Mesothelial cell of epicardium (in vitro differentiated cells): ENCODE measurements at places on chromosomes 6 and 20.

DNA sequence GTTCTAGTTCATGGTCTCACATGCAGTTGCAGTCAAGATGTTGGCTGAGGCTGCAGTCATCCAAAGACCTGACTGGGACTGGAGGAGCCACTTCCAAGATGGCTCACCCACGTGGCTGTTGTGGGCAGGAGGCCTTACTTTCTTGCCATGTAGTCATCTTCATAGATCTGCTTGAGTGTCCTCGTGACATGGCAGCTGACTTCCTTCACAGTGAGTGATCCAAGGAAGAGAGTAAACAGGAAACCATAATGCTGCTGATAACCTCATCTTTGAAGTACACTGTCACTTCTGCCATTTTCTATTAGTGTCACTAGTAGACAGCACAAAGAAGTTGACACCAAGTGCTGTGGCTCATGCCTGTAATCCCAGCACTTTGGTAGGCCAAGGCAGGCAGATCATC lies 40.1 kb upstream of the AKIRIN2 start:
- no peaks in the 10 kb centered on the region for H3K27me3 ChIP-seq
- H3K27ac ChIP-seq, result no peak overlapping the region
- H3K4me3 ChIP-seq, result no peak overlapping the region
- DNase-seq, result no peak

DNA sequence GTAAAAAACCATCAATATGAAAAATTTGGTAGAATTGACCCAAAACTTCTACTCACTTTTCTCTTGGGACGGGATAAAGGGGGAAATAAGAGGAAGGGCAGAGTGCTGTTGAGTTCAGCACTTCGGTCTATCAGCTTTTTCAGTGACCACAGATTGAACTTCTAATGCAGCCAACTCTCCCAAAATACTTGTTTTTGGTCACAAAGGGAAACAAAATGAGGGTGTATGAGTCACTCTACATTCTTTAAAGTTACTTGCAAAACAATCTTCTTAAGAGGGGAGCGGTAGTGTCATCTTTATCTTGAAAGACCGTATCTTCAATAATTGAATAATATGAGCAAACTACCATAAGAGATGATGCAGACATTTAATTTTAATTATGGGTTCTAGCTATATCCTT lies 661.3 kb downstream of the CD109 start:
- no peaks in the 10 kb centered on the region for H3K27me3 ChIP-seq
- H3K27ac ChIP-seq, result no peak overlapping the region
- H3K4me1 ChIP-seq, result no peaks in the 10 kb centered on the region
- H3K36me3 ChIP-seq, result no peaks in the 10 kb centered on the region

DNA sequence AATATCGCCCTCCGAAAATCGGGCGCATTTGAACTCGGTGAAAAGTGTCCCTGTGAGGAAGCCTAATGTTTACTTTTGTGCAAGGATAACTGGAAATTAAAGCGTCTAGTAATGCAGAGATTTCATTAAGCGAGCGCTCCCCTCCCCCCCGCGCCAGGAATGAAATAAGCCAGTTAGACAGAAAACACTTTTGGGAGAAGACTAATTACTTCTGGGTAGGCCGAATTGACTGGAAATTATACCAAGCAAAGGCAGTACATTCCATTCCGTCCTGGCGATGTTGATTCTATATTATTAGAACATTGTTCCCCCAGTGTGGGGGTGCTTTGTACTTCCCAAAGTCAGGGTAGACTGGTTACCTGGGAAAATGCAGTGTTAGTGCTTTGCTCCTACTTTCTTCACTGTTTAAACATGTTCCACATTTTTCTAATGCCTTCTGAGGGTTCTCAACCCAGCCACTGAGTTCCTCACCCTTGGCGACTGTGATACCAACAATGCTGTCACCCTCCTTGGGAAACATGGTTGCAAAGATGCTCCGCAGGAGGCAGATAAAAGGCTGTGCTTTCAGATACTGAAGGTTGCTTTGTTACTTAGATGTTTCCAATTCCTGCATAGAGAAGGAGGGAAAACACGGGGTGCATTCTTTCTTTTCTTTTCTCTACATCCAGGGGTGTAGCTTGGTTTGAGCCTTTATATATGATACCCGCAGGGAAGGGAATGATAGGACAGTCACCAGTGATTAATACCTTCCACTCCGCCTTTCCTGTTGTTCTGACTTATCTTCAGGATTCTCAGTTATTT lies 2.6 kb downstream of the GJA1 start:
- H3K4me1 ChIP-seq, result peaks cover 39% of the 10 kb centered on the region
- peak overlapping the region; percentile 94 for H3K27ac ChIP-seq
- H3K36me3 ChIP-seq, result no peaks in the 10 kb centered on the region

- H3K4me1 ChIP-seq, result peaks cover 48% of the 10 kb centered on the region
- peak overlapping the region; percentile 85 for H3K27ac ChIP-seq
- H3K4me3 ChIP-seq, result no peak overlapping the region
- DNase-seq, result no peak
- no peaks in the 10 kb centered on the region for H3K36me3 ChIP-seq
- H3K27me3 ChIP-seq, result no peaks in the 10 kb centered on the region
Measured at GRCh38 chr20:50713657-50714101, 17.7 kb upstream of the PARD6B start.

DNA sequence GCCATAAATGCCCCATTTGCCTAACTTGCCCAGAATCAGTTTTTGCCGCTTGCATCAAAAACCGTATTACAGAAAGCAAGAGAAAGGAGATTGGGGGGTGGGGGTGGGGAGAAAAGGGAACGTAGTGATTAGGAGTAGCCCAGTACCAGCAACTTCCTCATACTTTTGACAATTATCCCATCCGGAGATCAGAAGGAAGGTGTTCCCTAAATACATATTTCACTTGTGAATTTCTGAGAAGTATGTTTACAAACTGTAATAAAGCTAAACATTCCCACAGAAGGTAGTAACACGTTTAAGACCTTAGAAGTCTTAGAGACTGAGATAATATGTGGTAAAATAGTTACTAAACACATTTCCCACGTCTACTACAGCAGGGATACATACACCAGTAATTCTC lies 14.5 kb downstream of the PREP start:
- H3K36me3 ChIP-seq, result peaks cover 17% of the 10 kb centered on the region
- no peak overlapping the region for H3K4me3 ChIP-seq
- no peaks in the 10 kb centered on the region for H3K4me1 ChIP-seq
- peak overlapping the region; percentile 66 for H3K27ac ChIP-seq
- DNase-seq, result no peak

DNA sequence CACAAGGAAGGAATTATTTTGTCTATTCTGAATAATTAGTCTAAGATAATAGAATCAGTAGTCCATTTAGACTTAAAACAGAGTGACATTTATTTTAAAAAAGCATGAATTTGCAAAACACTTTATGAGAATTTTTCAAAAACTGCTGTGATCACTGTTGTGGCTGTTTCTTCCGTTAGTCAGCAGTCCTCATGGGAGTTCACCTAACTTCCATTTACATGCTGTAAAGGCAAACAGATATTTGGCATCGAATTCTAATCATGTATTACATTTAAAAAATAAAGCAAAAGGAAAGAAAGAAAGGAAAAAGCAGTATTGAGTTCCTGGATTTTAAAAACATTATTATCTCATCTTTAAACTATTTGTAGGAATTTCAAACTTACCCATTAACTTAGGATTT lies 111.8 kb downstream of the MTHFD1L start:
- peak overlapping the region; percentile 17 for H3K27ac ChIP-seq
- no peaks in the 10 kb centered on the region for H3K27me3 ChIP-seq
- H3K4me1 ChIP-seq, result peaks cover 36% of the 10 kb centered on the region
- no peak overlapping the region for H3K4me3 ChIP-seq
- no peak for DNase-seq

DNA sequence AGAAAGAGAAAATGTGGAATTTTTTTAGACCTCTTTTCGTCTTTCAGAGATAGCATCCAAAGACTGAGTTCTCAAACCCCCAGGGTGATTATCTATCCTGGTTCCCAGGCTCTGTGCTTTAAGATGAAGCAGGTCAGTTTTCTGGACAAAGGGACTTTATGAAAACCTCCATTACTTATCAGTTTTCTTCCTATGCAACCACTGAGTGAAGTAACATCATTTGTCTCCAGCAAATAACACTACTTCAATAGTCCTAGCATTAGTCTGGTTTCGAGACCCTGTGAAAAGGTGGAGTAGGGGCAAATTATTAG lies 18.3 kb upstream of the HLA-DRB1 start:
- no peaks in the 10 kb centered on the region for H3K4me1 ChIP-seq
- H3K36me3 ChIP-seq, result no peaks in the 10 kb centered on the region
- no peak for DNase-seq
- H3K4me3 ChIP-seq, result no peak overlapping the region
- no peaks in the 10 kb centered on the region for H3K27me3 ChIP-seq

GRCh38 chr6:44868335-44868668 lies 459.8 kb upstream of the RUNX2 start:
- H3K4me1 ChIP-seq, result no peaks in the 10 kb centered on the region
- H3K27me3 ChIP-seq, result no peaks in the 10 kb centered on the region
- no peak overlapping the region for H3K4me3 ChIP-seq

DNA sequence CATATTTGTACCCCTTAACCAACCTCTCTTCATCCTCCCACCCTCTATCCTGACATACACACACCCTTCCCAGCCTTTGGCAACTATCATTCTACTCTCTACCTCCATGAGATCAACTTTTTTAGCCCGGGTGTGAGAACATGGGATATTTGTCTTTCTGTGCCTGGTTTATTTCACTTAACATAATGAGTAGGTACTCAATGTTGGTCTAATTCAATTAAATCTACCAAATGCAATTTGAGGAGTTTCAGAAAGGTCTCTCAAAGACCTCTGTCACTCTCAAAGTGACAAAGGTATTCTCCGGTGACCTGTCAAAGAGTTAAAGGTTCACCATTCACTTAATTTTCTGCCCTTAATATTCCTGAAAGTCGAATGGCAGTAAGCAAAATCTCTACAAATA lies 87.7 kb downstream of the ME1 start:
- no peaks in the 10 kb centered on the region for H3K27me3 ChIP-seq
- no peak overlapping the region for H3K27ac ChIP-seq
- peaks cover 12% of the 10 kb centered on the region for H3K36me3 ChIP-seq
- DNase-seq, result no peak

- no peaks in the 10 kb centered on the region for H3K36me3 ChIP-seq
- H3K27ac ChIP-seq, result no peak overlapping the region
- peaks cover 94% of the 10 kb centered on the region for H3K27me3 ChIP-seq
Measured at GRCh38 chr20:33232486-33233072, 3.2 kb upstream of the BPIFA1 start.

GRCh38 chr20:11362450-11362849 lies 555.2 kb upstream of the BTBD3 start:
- no peak overlapping the region for H3K4me3 ChIP-seq
- no peak for DNase-seq
- no peaks in the 10 kb centered on the region for H3K27me3 ChIP-seq
- H3K27ac ChIP-seq, result no peak overlapping the region

DNA sequence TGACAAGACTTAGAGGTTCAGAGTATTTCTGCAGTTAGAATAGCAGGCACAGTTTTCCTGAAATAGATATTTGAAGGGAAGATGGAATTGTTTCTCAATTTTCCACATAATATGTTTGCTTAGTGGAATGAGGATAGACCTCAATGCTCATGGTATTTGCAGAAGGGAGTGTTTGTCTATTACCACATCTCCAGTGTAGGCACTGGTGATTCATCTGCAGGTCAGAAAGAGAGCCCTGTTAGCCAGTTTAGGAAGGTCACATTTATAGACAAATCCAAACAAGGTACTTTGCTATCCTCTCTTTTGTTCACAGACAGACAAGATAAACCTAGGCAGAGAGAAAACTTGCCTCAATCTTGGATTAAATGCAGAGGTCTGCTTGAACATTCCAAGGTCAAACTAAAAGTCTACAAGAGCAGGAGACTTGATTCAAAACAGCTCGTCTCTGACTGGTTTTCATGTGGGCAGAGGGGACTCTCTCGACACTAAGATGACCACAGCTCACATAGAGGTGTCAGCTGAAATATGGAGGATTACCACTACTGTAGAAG lies 22.8 kb downstream of the ISM1 start:
- peaks cover 3% of the 10 kb centered on the region for H3K27me3 ChIP-seq
- H3K4me3 ChIP-seq, result no peak overlapping the region
- no peaks in the 10 kb centered on the region for H3K36me3 ChIP-seq
- DNase-seq, result no peak
- H3K4me1 ChIP-seq, result no peaks in the 10 kb centered on the region

DNA sequence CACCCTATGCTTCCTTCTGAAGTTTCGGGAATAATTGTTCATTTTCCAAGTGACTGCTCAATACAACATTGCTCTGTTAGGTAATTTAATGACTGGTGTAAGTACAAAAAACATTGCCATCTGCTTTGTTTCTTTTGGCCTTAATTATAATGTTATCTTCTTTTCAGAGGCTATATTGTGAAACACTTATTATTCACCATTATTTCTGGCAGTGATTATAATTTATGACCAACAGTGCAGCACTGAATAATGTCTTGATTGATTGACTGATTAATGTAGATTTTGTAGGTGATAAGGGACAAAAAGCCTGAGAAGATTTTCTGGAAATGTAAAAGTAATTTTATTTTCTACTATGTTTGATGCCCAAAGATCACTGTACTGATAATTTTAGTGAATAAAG lies 377.7 kb downstream of the PLCB1 start:
- no peak overlapping the region for H3K4me3 ChIP-seq
- H3K27ac ChIP-seq, result no peak overlapping the region
- H3K36me3 ChIP-seq, result no peaks in the 10 kb centered on the region
- DNase-seq, result no peak
- peaks cover 2% of the 10 kb centered on the region for H3K4me1 ChIP-seq

- no peak for DNase-seq
- H3K4me3 ChIP-seq, result no peak overlapping the region
- peaks cover 8% of the 10 kb centered on the region for H3K4me1 ChIP-seq
Measured at GRCh38 chr20:40668449-40669228, 20.4 kb downstream of the MAFB start.

DNA sequence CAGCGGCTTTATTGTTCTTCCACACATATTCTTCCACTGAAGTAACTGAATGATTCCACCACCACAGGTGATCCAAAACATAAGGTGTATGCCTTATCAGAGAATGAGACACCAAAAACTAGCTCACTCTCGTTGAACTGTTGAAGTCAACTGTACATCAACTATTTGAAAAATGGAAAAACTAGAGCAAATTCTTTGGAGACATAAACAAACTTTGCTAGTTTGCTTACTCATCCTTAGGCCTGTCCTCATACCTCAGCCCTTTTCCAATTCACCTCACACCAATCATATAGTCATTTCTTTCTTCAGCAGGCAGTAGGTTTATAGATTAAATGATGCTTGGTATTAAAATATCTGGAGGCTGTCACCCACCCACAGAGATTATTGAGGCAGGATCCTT lies 77.1 kb upstream of the RNF217 start:
- H3K27ac ChIP-seq, result no peak overlapping the region
- DNase-seq, result no peak
- H3K4me1 ChIP-seq, result peaks cover 43% of the 10 kb centered on the region
- H3K27me3 ChIP-seq, result no peaks in the 10 kb centered on the region
- H3K36me3 ChIP-seq, result no peaks in the 10 kb centered on the region
